ENCODE measurements at places on chromosomes 16 and 17.

- no peak for DNase-seq
Observed at GRCh38 chr17:4934173-4934979, 2.3 kb downstream of the GP1BA start.

DNA sequence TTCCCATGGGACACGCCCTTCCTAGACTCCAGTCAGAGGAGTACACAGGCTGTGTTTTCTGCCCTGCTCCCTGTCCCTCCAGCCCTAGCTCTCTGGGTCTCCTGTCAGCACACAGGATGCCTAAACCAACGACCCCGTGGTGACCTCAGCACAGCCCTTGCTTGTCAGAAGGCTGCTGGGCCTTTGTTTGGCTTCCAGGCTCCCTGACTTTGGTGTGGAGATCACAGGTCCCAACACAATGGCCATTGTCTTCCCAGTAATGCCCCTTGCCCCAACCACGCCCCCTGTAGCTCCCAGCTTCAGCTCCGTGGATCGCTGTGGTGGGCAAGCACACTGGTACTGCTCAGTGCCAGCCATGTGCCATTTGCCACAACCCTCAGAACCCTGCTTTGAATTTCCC lies 15.0 kb downstream of the HNF1B start:
- DNase-seq = no peak

- DNase-seq = no peak
Observed at GRCh38 chr17:2724784-2725164, 13.2 kb upstream of the CLUH start.

- no peak for DNase-seq
Observed at GRCh38 chr16:52465711-52466267, 81.2 kb downstream of the TOX3 start.

- no peak for DNase-seq
Observed at GRCh38 chr16:4477966-4478365, 1.8 kb downstream of the HMOX2 start.

DNA sequence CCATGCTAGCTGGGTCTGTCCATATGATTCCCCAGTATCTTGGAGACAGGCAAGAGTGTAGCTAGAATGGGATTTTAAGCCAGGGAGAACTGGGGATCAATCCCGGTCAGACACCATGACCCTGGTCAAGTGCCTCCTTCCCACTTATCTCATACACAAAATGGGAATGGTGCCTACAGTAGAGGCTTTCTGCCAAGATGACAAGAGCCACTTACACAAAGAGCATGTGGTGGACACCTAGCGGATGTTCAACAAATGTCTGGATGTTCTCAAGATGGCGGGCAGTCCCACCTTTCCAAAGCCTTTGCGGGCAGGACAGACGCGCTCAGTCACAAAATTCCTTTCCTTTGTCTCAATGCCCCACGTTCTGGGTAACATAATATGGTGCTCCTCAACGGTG lies 57.3 kb downstream of the MAF start:
- no peak for DNase-seq

- no peak for DNase-seq
Observed at GRCh38 chr16:31080035-31080629, 5.9 kb downstream of the ZNF646 start.

- no peak for DNase-seq
Observed at GRCh38 chr16:22318690-22319358, 21.6 kb downstream of the POLR3E start.

DNA sequence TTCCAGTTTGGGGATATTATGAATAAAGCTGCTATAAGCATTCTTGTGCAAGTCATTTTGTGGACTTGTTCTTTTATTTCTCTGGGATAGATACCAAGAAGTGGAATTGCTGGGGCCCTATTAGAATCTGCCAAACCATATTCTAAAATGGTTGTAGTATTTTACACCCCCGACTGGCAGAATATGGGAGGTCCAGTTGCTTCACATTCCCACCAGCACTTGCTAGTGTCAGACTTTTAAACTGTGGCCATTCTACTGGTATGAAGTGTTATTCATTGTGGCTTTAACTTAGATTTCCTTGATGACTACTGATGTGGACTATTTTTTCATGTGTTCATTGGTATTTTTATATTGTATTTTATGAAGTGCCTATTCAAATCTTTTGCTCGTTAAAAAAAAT lies 18.1 kb upstream of the NUP93 start:
- DNase-seq = no peak

DNA sequence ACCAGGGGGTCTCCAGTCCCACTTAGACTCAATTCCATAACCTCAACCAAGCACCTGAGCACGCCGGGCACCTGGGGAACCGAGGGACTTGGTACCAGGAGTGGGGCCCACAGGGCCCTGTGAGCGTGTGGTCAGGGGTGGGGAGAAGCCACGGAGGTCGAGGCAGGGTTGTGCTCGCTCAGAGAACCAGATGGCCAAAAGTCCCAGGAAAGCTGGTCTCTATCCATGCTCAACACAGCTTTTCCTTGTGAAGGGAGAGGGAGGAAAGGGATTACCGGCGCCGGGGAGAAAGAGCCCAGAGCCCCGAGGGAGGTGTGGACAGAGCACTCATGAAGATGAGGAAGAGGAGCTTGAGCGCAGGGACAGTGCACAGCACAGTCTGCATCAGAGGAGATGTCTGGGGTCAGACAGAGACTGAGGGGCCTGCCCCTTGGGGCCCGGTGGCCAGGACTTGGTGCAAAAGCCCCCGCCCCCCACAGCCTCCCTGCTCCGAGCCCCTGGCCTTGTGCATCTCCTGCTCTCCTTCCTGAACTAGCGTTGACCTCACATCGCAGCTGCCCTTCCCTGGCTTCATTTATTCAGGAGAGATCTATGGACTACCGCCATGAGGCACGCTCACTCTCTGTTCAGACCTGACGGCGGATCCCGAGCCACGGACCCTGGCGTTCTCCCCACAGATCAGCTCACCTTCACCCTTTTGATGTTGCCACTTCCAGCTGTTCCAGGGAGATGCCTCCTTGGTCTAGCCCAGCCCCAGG lies 355.4 kb upstream of the TNRC6C start:
- no peak for DNase-seq

DNA sequence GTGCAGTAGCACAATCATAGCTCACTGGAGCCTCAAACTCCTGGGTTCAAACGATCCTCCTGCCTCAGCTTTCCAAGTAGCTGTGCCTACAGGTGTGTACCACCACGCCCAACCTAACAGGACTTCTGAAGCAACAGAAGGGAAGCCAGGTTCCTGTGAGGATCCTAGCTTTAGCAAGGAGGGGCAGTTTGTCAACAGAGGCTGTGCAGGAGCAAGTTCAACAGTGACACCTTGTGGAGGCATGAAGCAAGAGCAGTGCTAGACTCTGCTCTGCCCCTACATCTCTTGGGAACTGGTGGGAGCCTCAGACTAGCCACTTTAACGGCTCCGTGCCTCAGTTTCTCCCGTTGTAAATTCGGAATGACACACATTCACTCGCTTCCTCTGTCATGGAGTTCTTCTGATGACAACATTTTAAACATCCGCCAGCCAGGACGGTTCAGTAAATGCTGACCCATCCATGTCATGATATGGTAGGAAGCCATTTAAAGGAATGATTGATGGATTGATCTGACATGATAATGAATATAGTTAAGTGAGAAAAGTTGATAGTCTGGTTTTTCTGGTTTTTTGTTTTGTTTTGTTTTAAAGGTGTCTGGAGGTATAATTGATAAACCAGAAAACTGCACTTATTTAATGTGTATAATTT lies 218.7 kb downstream of the MRTFB start:
- no peak for DNase-seq

- no peak for DNase-seq
Observed at GRCh38 chr17:77366558-77367245, 225.9 kb downstream of the SEC14L1 start.

- no peak for DNase-seq
Observed at GRCh38 chr17:7317161-7317803, 2.1 kb upstream of the GPS2 start.

DNA sequence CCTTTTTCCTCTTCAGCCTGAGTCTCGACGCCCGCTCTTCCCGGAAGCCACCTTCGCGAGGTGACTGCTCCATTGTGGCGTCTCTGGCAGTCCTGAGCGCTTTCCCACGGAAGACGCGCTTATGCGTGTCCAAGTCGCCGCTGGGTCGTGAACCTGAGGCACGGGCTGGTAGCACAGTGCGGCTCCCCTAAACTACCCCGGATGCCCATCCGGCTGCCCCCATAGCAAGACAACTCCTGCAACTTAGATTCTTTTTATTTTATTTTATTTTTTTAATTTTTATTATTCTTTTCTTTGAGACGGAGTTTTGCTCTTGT lies 2.1 kb upstream of the ESRP2 start:
- no peak for DNase-seq

- DNase-seq = no peak
Observed at GRCh38 chr17:50460831-50461526, 7.7 kb downstream of the CHAD start.

- DNase-seq = no peak
Observed at GRCh38 chr16:50238314-50238713, 28.0 kb upstream of the ADCY7 start.

GRCh38 chr17:68384941-68385340 lies 72.4 kb downstream of the WIPI1 start:
- no peak for DNase-seq

DNA sequence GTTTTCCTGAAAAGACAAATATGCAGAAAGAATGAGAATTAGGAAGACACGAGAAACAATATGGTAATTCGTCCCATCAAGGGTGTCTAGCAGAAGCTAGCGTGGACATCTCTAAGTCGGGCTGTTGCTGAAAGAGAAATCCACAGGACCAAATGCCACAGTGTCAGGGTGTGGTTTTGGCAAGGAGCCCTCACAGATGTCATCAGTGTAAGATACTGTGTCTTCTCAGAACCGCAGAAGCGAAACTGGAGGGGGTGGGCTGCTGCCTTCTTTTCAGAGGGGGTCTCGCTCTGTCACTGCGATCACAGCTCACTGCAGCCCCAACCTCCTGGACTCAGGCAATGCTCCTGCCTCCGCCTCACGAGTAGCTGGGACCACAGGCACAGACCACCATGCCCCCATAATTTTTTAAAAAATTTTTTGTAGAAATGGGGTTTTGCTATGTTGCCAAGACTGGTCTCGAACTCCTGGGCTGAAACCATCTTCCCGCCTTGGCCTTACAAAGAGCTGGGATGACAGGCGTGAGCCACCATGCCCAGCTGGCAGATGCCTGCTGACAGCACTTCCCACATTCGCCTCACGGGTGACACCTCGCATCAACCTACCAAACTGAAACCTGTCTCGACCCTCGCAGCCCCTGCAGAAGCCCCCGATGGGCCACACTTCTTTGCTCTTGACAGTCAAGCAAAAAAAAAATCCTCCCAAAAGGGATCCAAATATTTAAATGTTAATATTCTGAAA lies 26.2 kb downstream of the TRAP1 start:
- DNase-seq = no peak

DNA sequence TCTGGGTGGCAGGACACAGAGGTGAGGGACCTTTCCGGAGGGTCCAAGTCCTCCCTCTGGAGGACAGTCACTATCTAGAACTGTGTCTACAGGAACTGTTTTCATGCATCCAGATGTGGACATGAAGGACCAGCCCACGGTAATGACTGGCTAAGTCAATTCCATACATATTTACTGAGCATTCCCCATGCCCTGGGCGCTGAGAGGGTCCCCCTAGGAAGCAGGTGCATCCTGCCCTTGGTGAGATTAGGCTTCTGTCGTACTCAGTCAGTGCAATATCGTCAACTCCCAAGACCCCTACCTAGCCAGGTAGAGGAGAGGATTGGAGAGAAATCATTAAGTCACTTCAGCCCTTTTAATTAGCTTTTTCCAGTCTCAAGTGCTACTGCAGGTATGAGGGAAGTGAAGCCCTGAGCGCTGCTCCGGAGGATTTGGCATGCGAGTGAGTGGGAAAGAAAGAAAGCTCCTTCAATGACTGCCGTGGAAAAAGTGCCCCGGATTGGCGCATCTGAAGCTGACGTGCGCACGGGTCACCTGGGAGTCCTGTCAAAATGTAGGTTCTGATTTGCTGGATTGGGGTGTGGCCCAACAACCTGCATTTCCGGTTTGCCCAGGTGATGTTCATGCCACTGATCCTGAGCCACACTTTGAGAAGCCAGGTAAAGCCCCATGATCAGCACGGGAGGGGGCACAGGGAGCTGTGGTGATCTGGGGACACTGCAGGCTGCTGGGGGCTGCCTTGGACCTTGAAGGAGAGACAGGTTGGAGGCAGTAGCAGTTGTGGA lies 367.4 kb upstream of the TNRC6C start:
- no peak for DNase-seq

DNA sequence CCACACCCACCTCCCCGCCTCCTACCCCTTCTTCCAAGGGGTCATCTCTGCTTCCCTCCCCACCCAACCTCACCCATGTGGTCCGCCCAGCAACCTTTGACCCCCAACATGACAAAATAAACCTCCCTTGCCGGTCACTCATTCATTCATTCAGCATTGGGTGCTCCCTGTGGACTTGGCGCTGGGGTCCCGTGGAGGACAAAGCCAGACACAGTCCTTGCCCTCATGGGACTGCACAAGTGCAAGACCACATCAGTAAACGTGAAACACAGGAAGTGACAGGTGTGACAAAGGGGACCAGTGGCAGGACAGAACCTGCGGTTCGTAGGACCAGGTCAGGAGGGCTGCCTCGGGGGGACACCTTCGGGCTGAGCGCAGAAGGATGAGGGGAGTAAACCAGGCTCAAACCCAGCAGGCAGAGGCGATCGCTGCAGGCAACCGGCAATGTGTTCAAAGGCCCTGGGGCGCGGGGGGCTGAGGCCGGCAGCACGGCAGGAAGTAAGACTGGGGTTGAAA lies 185.4 kb downstream of the SEC14L1 start:
- no peak for DNase-seq

DNA sequence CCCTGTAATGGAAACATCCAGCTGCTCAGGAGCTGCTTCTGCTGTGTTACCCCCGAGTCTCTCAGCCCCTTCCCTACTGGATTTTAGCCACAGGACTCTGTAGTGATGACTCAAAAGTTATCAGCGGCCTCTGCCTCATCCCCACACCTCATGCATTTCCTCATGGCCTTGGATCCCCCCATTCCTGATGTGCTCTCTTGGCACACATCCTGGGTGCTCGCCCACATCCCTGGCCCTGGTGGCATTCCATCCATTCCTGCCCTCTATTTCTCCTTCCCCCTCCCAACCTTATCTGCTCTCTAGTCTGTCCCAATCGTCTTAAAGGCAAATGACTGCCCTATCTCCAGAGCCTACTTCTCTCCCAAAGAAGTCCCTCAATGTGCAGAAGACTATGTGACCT lies 24.6 kb downstream of the MARF1 start:
- no peak for DNase-seq

GRCh38 chr17:19533718-19534561 lies at the start of gene SLC47A1:
SLC47A1 (plus strand) TSS chr17:19533854; CDS start chr17:19533940, 86 bp downstream.
- DNase-seq = no peak

GRCh38 chr16:12182212-12182611 lies 205.7 kb downstream of the SNX29 start:
- DNase-seq = no peak

DNA sequence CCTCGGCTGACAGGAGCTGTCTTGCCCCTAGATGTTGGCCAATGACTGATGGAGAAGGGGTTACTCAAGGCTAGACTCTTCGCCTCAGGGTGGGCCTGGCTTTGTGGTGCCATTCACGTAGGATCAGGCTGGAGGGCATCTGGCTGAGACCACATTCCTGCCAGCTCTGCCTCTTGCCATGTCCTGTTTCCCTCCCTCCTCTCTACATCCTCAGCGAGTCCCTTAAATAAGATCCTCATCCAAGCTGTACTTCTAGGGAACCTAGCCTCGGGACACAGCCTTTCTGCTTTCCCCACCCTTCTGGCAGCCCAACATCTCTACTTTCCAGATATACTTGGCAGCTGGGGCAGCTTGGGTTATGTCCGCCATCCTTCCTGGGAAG lies 27.9 kb upstream of the EFCAB13 start:
- no peak for DNase-seq

GRCh38 chr17:48961516-48962233 lies 6.7 kb downstream of the GIP start:
- DNase-seq = no peak
